CD4-positive, alpha-beta T cell treated with Interleukin-4 for 4 hours (primary cell): ENCODE measurements at places on chromosomes 2 and 18.

- no peak for DNase-seq
Observed at GRCh38 chr18:6729247-6730091, at the start of gene ARHGAP28. Gene ARHGAP28, plus strand, starts transcription at chr18:6729716. Its CDS starts 106 bp downstream, at chr18:6729822.

- DNase-seq = no peak
Observed at GRCh38 chr2:146912536-146912935, 932.3 kb upstream of the ACVR2A start.

- DNase-seq = no peak
Observed at GRCh38 chr2:67108231-67108630, 288.9 kb upstream of the ETAA1 start.

DNA sequence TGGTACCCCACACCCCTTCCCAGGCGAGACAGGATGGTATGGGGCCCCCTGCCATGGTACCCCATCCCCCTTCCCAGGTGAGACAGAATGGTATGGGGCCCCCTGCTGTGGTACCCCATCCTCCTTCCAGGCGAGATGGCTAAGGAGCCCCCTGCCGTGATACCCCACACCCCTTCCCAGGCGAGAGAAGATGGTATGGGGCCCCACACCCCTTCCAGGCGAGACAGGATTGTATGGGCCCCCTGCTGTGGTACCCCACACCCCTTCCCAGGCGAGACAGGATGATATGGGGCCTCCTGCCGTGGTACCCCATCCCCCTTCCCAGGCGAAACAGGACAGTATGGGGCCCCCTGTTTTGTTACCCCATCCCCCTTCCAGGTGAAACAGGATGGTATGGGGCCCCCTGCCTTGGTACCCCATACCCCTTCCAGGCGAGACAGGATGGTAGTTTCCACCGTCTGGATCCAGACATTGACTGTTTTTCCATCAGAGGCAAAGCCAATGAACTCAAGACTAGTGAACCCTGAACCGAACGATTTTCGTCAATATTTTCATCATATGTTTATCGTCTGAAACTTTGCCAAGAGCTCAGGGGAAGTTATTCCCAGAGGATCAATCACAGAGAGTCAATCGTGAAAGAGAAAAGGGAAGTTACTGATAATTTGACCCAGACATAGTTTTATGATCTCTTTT is 75.0 kb downstream of the MYCN start:
- DNase-seq = no peak

DNA sequence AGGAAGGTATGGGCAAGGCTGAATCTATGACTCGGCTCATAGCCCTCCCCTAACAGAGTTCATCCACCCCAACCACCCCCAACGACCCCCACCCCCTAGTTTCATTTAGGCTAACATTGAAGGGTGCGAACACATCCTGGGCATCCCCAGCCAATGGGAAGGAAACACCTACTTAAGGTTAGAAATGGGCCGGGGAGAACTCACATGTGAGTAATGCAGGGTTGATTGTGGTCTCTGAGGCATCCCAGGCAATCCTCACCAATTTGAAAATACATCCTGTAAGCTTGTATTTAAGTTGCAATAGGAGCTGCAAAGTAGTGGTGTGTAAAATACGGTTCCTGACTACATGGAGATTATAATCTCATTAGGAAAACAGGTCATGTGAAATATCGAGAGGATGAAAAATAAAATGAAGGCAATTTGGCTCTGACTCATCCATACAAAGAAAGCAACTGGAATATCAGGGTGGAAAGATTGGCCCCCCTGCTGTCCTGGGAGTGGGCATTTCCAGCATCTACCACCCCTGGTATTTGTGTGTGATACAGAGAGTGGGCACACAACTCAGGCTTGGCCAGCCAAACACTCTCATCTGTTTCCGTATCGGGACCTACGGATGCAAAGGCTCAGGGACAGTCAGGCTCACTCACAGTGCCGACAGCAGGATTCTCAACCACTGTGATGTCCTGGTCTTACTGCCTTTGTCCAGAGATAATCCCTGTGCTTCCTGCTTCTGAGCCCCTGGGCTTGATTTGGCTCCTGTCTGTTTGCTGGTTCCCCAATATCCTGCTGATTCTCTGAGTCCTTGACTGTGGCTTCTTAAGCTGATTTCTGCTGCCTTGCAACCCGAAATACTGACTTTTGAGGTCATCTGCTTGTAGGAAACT is 90.0 kb upstream of the NCKAP5 start:
- no peak for DNase-seq

DNA sequence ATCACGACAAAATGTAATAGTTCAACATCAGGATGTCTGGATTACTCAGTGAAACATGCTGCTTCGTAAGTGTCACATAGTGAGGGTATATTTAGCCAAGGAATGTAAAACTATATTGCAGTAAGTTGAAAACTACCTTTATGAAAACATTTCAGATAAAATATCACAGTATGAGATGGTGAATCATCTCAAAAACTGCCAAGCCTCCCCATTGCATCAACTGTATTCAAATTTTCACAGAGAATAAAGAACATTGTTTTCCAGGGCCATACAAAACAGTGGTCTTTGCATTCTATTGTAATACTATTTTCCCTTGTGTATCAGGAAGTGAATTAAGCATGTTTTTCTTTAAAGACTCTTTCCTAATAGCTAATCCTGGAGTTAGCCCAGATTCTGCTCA is 47.6 kb upstream of the MSTN start:
- DNase-seq = no peak

- DNase-seq = no peak
Observed at GRCh38 chr2:4354678-4355077, 651.3 kb downstream of the DCDC2C start.

GRCh38 chr2:30361751-30362394 is 85.2 kb upstream of the LCLAT1 start:
- DNase-seq = peak; percentile 4

- no peak for DNase-seq
Observed at GRCh38 chr18:67354091-67354490, 162.4 kb downstream of the DSEL start.

GRCh38 chr2:47599171-47599570 is 183.8 kb upstream of the MSH6 start:
- DNase-seq = no peak

GRCh38 chr2:187419808-187420207 is 28.2 kb downstream of the CALCRL start:
- DNase-seq = no peak

GRCh38 chr2:168566974-168567665 is 111.0 kb downstream of the CERS6 start:
- no peak for DNase-seq

- no peak for DNase-seq
Observed at GRCh38 chr2:127679680-127680361, 4.5 kb upstream of the LIMS2 start.

DNA sequence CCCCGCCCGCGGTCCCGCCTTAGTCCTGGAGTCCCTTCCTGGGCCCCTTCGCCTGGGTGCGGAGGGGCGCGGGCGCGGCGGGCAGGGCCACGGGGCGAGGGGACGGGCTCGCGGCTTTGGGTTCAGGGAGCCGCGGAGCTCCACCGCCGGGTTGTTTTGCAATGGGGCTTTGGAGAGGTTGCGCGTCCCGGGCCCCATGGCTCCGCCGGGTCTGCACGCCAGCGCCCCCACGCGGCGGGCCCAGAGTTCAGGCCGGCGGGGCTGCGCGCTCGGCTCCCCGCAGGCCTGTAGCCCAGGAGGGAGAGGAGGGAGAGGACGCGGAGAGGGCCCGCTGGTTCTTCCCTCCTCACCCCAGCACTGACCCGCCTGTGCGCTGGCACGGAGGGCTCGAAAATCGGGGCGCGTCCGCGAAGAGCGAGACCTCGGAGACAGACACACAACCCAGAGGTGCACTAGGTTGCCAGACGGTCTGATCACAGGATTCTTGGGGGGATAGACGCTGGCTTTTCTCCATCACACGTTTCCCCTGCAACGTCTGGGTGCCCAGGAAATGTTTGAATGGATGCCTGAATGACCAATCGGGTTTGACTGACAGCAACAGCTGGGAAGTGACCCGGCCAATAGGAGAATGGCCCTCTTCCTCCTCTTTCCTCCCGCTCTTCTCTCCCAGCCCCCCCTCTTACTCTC is 4.9 kb upstream of the SIX2 start:
- DNase-seq = no peak

DNA sequence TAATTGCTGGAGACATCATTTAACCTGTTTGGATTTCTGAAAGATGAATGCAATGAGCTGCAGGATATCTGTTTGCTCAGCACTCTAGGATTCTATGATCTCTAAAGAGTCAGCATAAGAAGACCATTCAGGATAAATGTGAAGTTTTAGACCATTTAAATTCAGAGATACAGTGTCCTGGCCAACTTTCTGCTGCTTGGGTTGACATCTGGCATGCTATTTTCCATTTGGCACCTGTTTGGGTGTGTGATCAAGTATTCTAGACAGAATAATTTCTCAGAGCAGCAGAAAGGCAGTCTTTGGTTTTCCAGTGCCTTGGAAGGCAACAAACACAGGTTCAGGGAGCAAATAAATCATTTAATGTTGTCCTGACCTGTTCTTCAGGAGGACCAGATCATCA is 144.8 kb upstream of the NDUFV2 start:
- no peak for DNase-seq
